ENCODE measurements at places on chromosomes 12 and 14.

- DNase-seq: no peak
Measured at GRCh38 chr12:10661338-10661737, 12.5 kb downstream of the STYK1 start.

DNA sequence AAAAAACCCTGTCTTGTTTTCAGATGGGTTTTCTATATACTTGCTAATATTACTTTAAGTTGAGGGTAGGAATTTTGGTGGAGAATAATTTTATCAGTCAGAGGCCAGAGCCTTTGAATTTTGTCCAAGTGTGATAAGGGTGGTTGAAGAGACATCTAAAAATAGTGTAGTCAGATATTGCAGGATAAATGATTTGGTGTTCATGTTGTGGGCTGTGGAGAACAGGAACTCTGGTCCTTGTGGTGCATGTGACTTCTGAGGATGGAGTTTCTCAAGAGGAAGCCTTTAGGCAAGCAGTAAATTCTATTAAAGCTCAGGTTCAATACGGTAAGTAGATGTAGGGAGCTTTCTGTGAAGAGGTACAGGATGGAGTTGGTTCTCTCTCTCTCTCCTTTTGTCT is 2.8 kb downstream of the ADAM21 start:
- no peak for DNase-seq

- DNase-seq: no peak
Measured at GRCh38 chr12:19639781-19640415, 200.6 kb downstream of the AEBP2 start.

DNA sequence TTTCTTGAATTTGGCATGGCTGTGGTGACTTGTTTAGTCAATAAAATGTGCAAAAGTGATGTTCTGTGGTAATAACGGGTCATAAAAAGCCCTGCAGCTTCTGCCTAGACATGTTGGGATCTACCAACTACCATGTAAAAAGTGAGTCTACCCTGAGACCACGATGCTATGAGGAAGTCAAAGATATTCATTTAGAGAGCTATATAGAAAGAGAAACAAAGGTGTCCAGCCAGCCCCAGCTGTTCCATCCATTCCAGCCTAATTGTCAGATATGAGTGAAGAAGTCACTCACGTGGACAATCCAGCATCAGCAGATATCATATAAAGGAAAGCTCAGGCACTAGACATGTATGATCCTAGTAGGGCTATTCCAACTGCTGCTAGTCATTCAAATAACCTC is 117.2 kb upstream of the SSTR1 start:
- DNase-seq: no peak

GRCh38 chr12:19855851-19856250 is 416.6 kb downstream of the AEBP2 start:
- DNase-seq: no peak
